ENCODE measurements at places on chromosomes 4 and X. TPM values are rescaled to one million over a fixed set of nuclear protein-coding genes. Genes with fewer than 3 reads are reported as not detected.

Gene BBS12
- 5.8 TPM for total RNA-seq

Gene TMEM144
- total RNA-seq = 8.3 TPM

Gene CORIN
- under 0.01 TPM for total RNA-seq

Gene SPON2
- total RNA-seq = 409 TPM

Gene LEF1
- 0.63 TPM for total RNA-seq

Gene ARFIP1
- total RNA-seq = 55.5 TPM

All from fibroblast of the aortic adventitia (primary cell).